Endodermal cell (in vitro differentiated cells): ENCODE measurements at places on chromosomes 7 and 10.
A peak's percentile ranks its signal among the peaks of the same experiment; 100 is the strongest.

DNA sequence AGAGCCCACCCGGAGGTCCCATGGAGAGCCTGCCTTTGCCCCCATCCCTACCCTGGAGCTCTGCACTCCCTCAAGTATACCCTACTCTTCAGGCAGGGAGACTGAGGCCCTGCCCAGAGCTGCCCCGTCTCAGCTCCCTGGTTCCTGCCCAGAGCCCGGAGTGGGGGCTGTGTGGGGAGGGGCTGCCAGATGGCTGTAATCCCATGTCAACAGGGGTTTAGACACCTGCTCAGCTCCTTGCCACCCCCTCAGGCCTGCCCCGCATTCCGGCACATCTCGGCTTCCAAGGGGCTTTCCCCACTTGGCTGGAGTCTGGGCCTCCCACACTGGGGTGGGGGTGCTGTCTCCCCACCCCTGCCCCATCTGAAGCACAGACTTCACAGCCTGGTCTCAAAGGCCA is 20.9 kb upstream of the LFNG start:
- H3K4me3 ChIP-seq: no peak overlapping the region
- H3K36me3 ChIP-seq: no peaks in the 10 kb centered on the region
- no peak overlapping the region for H3K27ac ChIP-seq
- H3K4me1 ChIP-seq: peaks cover 16% of the 10 kb centered on the region
- no peak for DNase-seq

DNA sequence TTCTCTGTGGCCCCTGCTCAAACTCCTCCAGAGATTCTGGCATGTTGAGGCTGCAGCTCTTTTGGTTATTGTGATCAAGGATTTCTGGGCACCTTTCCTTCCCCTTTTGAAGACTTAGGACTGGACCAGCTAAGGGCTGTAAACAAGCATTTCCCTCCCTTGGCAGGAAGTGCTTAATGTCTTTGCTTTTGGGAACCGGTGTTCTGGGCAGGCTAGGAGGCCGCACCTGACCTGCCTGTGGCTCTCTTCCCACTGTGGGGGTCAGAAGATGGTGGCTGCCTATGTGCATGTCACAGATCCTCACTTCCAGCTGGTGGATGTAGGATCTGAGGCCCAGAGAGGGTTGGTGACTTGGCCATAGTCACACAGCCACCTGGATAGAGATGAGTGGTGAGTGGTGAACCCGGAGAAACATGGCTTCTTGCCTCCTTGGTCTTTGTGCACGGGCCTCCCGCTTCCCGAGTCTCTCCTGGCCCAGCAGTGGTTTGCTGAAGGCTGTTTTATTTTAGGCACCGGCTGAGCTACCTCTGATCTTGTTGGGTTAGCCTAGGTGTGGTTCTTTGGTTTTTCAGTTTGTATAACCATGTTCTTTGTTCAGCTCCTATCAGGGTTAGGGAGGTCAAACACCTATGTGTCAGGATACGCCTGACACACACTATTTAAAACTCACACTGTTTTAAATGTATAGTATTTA is 82.0 kb downstream of the GRK5 start:
- no peak for DNase-seq
- no peak overlapping the region for H3K4me3 ChIP-seq
- no peaks in the 10 kb centered on the region for H3K36me3 ChIP-seq
- H3K27me3 ChIP-seq: peaks cover 13% of the 10 kb centered on the region
- H3K27ac ChIP-seq: no peak overlapping the region

DNA sequence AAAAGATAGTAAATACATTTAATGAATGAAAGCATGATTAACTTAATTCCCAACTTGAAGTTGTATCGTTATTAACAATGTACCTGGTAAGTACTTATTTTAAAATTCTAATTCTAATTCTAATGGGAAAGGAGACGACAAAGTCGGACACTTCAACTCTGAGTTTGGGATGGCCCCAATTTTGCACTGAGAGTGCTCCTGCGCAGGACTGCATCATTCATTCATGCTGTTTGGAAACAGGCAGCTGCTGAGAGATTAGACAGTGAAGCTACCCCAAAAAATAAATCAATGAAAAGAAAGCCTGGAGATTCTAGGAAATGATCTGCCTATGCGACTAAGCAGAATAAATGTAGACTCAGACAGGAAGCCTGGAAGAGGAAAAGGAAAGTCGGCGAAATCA is 141.7 kb upstream of the VKORC1L1 start:
- no peak for DNase-seq
- H3K27me3 ChIP-seq: no peaks in the 10 kb centered on the region
- H3K27ac ChIP-seq: no peak overlapping the region
- no peaks in the 10 kb centered on the region for H3K4me1 ChIP-seq
- H3K4me3 ChIP-seq: peak overlapping the region; percentile 71

GRCh38 chr7:111639934-111640333 is 77.6 kb upstream of the IMMP2L start:
- H3K36me3 ChIP-seq: no peaks in the 10 kb centered on the region
- H3K4me1 ChIP-seq: no peaks in the 10 kb centered on the region
- no peak overlapping the region for H3K27ac ChIP-seq
- peaks cover 46% of the 10 kb centered on the region for H3K27me3 ChIP-seq
- no peak overlapping the region for H3K4me3 ChIP-seq
- DNase-seq: no peak

- H3K4me3 ChIP-seq: peak overlapping the region; percentile 89
- DNase-seq: no peak
- H3K27ac ChIP-seq: peak overlapping the region; percentile 96
- H3K4me1 ChIP-seq: no peaks in the 10 kb centered on the region
- H3K27me3 ChIP-seq: no peaks in the 10 kb centered on the region
- peaks cover 2% of the 10 kb centered on the region for H3K36me3 ChIP-seq
Measured at GRCh38 chr7:140923358-140924006, 1.2 kb downstream of the BRAF start.

DNA sequence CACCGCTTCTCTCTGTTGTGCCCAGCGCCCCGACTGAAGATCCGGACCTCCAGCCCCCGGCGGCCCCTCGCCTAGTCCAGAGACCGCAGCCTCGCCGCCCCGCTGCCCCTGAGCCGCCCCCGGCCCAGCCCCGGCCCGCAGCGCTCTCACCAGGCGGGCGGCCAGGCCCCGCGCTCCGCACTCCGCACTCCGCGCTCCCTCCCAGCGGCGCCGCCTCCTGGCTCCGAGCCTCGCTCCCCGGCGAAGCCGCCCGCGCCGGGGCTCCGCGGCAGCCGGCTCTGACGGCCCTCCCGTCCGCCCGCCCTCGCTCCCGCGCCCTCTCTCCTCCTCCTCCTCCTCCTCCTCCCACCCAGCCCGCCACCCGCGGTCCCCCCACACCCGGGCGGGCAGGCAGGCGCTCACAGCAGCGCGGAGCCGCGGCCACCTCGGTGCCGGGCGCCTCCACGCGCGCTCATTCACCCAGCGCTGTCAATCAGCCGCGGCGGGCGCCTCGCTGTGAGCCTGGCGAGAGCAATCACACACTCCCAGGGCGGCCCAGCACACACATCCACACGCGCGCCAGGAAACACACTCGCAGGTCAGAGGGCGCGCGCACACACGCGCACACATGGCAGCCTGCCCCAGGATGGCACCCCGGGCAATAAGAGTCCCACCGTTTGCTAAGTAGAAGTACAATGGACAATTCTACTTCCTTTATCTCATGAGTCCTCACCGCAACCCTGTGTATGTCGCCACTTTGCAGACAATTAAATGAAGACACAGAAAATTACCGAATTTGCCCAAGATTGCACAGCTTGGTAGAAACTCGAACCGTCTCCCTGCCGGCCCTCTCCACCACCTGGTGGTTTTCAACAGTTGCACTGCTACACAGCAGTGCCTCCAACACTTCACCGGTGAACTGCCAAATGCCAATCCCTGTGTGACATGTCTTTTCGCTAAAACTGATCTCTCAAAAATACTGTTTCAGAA is at the start of gene PRRT4:
TSS of gene PRRT4 (minus strand) at position 280 of the 969 bp plus-strand sequence.
- peaks cover 98% of the 10 kb centered on the region for H3K27me3 ChIP-seq
- H3K4me3 ChIP-seq: peak within 1 kb of the TSS; percentile 74
- DNase-seq: peak; percentile 77
- H3K27ac ChIP-seq: no peak within 1 kb of the TSS
- no peaks in the 10 kb centered on the region for H3K4me1 ChIP-seq
- H3K36me3 ChIP-seq: no peaks in the 10 kb centered on the region

GRCh38 chr7:85699482-85699881 is 512.6 kb upstream of the SEMA3D start:
- H3K27ac ChIP-seq: no peak overlapping the region
- no peaks in the 10 kb centered on the region for H3K27me3 ChIP-seq
- no peak overlapping the region for H3K4me3 ChIP-seq
- no peaks in the 10 kb centered on the region for H3K4me1 ChIP-seq
- H3K36me3 ChIP-seq: no peaks in the 10 kb centered on the region

- H3K27me3 ChIP-seq: no peaks in the 10 kb centered on the region
- no peaks in the 10 kb centered on the region for H3K36me3 ChIP-seq
- no peaks in the 10 kb centered on the region for H3K4me1 ChIP-seq
- H3K27ac ChIP-seq: no peak overlapping the region
- no peak overlapping the region for H3K4me3 ChIP-seq
- DNase-seq: no peak
Measured at GRCh38 chr7:54986716-54987115, 32.1 kb upstream of the EGFR start.

DNA sequence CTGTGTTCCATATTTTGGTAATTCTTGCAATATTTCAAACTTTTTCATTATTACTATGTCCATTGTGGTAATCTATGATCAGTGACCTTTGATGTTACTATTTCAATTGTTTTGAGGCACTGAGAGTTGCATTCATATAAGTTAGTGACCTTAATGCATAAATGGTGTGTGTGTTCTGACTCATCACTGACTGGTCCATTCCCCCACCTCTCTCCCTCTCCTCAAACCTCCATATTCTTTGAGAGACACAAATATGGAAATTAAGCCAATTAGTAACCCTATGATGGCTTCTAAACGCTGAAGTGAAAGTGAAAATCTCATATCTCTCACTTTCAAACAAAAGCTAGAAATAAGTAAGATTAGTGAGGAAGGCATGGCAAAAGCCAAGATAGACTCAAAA is 739.6 kb downstream of the CCSER2 start:
- H3K4me3 ChIP-seq: no peak overlapping the region
- DNase-seq: no peak
- no peaks in the 10 kb centered on the region for H3K4me1 ChIP-seq
- no peaks in the 10 kb centered on the region for H3K27me3 ChIP-seq

- no peaks in the 10 kb centered on the region for H3K27me3 ChIP-seq
- H3K36me3 ChIP-seq: no peaks in the 10 kb centered on the region
- no peaks in the 10 kb centered on the region for H3K4me1 ChIP-seq
- no peak overlapping the region for H3K4me3 ChIP-seq
Measured at GRCh38 chr10:98910546-98910945, 325.1 kb downstream of the HPSE2 start.
